ENCODE measurements at places on chromosomes 2 and 18.

DNA sequence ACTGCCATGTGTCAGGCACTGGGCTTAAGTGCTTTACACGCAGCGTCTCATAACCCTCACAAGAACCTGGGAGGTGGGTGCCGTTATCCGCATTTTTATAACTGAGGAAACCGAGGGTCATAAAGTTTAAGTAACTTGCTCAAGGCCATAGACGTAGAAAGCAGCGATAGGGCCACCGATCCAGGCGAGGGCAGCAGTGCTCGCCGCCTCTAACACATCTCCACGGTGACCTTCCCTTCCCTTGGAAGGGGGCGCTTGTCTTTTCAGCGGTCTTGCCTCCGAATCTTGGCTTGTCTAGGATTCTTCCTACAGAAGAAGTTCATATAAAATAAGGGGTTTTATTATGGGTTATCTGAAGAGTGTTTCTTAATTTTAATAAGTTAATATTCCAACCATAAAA, 186.6 kb downstream of the GBX2 start:
- DNase-seq: no peak

GRCh38 chr2:191646163-191646902, 31.6 kb upstream of the NABP1 start:
- no peak for DNase-seq

DNA sequence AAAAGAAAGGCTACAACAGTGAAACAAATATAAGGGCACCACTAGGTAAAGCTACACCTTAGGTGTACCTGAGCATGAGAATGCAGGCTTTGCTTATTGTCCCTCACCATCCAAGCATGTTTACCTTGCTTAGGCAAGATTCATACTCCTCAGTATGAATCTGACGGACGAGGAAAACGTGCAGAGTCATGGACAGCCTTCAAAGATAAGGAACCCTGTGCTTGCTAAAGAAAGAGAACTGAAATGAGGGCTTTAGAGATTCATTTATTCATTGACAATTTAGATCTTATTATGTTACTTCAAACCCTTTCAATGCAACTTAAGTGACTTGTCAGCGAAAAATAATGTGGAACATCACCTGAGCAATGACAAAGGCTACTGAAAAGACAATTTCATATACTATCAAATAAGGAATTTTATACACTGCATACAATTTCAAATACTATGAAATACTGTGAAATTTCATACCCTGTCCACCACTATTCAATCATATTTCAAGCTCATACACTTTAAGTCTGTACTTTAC, 21.7 kb downstream of the CLASP1 start:
- no peak for DNase-seq

GRCh38 chr18:55470826-55471225, 117.2 kb downstream of the TCF4 start:
- no peak for DNase-seq

DNA sequence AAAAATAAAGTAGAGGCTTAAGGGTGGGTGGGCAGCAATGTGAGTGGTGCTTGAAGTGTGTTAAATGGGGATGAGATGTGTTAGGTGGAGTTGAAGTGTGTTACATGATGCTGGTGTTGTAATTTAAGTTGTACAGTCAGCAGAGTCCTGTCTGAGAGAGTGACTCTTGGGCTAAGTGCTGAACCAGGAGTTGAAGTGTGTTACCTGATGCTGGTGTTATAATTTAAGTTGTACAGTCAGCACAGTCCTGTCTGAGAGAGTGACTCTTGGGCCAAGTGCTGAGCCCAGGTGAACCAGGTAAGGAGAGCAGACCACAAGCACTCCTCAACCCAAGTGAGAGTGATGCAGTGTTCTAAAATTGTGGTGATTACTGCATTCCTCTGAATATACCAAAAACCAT, 40.6 kb downstream of the LCLAT1 start:
- no peak for DNase-seq

GRCh38 chr2:203326356-203326755, 1.8 kb upstream of the ABI2 start:
- DNase-seq: no peak

DNA sequence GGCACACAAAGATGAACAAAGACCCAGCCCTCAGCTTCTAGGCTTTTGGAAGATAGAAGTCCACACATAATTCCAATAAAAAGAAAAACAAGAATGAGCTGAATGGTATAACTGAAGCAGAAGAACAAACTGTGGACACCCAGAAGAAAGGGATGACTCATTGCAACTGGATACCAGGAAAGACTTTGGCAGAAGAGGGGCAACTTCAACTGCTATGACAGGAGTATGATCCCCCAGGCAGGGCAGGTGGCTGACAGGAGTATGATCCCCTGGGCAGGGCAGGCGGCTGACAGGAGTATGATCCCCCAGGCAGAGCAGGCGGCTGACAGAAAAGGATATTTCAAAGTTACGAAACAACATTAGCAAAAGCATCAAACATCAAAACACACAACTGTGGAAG, 21.6 kb downstream of the PID1 start:
- no peak for DNase-seq

GRCh38 chr2:113054066-113054465, 1.4 kb upstream of the IL36B start:
- no peak for DNase-seq

GRCh38 chr2:134453973-134454372, 200.1 kb downstream of the MGAT5 start:
- no peak for DNase-seq

- DNase-seq: peak; percentile 25
These were observed 233.7 kb downstream of the METTL4 start for GRCh38 chr18:2337552-2338141.

DNA sequence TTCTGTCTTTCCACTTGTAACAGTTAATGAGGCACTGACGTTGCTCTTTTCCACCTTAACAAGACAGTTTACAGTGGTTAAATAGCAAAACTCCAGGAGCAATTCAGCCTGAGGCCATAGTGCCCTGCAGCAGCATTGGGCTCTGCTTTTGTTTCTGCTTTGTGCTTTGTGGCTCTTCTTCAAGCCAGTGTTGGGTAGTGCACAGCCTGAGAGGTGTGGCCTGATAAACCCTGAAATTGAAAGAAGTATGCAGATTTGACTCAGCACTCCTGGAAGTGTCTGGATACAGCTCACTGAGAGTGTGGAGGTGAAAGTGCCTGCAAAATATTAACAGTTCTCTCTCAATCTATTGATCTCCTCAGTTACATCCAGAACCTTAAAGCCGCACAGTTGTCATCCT, 63.0 kb downstream of the STK25 start:
- DNase-seq: peak; percentile 14

- DNase-seq: no peak
These were observed 145.4 kb downstream of the LPIN1 start for GRCh38 chr2:11891671-11892440.

- peak; percentile 79 for DNase-seq
These were observed 249.8 kb upstream of the FSHR start for GRCh38 chr2:49404108-49404507.

DNA sequence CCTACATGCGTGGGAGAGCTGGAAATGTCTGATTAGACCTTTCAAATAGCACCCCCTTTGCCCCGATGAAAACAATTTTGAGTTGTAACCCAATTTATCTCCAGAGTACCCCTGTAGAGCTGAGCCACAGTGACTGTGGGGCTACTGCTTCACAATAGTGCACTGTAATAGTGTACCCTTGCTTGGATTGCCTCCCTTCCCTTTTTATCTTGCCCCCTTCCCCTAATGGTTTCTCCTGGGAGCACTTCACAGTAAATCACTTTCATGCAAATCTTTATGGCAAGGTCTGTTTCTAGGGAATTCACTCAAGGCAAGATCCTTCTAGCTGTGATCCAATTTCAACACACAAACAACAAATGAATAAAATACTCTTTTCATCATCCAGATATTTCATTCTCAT, 687.6 kb downstream of the MBD2 start:
- no peak for DNase-seq

DNA sequence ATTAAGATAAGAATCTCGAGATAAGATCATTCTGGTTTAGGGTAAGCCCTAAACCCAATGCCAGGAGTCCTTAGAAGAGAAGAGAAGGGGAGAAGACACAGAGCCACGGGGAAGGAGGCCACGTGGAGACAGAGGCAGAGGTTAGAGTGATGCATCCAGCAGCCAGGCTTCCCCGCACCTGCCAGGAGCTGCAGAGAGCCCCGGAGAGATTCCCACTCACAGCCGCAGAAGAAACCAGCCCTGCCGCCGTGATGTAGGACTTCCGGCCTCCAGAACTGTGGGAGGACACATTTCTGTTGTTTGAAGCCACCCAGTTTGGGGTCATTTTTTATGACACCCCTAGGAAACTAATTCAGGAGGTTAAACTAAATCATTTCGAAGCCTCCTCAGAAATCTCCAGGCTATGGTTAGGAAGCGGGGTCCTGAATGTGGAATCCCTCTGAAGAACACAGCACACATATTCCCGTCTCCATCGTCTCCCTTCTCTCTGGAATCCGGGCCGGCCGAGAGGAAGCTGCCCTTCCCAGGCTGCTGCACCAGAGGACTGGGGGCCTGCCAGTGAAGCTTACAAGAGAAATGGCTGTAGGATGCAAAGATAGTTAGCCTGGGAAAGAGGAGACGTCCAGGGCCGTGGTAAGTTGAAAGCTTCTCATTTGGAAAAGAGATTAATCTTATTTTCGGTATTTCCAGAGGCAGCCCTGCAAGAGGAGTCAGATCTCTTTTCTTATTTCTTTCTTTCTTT, 156.6 kb downstream of the TWIST2 start:
- DNase-seq: no peak

DNA sequence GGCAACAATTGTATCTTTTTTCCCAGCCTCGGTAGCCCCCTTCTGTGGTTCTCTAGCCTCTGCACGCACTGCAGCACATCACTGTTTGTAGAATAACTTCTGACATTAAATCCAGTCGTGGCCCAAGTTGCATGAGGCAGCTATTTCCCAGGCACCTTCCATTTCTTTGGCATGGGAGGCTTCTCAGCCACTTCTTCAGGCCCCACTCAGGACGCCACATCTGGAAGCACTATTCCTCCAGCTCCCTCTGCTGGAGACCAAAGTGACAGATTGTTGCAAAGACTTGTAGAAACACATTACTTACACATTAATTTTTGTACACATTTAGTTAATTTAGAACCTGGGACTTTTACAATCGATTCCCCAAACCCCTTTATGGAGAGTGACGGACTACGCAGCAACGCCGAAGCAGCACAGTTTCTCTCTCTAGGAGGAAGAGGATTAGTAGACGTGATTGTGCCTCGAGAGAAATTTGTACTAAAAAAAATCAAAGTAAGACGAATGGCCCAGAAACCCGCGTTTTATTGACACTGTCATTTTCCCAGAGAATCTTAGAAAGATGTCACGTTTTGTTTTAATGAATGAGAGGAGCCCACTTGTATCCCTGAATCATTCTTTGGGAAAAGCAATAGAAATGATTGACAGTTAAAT, 57.8 kb upstream of the RGPD5 start:
- no peak for DNase-seq

- no peak for DNase-seq
These were observed 12.5 kb upstream of the HNRNPLL start for GRCh38 chr2:38615237-38615636.

GRCh38 chr18:62781893-62782292, 66.6 kb downstream of the PHLPP1 start:
- no peak for DNase-seq

DNA sequence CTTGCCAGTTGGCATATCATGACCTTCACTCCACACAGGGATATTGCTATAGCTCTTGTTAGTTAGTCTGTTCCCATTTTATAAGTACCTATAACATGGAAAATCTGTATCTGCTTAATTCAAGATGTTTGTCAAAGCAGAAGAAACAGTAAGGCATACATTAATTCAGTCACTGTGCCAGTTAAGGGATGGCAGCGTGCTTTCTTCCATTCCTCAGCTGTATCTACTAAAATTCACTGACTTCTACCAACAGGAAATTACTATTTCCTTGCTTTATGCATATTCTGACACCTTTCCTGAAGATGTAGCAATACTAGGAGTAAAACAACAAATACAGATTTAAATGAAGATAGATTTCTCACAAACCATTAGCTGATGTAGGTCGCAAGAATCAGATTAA, 59.9 kb downstream of the RNF152 start:
- DNase-seq: no peak

GRCh38 chr2:173652311-173652710, 297.6 kb downstream of the CDCA7 start:
- DNase-seq: no peak

DNA sequence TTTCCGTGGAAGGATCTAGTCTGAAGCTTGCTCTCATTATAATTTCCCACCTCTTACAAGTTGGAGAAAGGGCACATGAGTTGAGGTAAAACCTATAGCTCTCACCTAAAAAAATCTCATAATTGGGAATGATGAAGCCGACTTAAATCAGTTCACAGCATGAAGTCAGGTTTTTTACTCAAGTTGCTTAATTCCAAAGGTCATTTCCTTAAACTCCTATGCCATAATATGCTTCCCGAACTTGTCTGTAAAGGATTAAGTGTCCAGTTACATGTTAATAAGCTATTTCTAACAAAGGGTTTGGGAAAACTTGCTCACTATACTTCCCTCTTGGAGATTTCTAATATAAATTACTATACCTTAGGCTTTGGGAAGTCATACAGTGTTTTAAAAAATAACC, 481.2 kb downstream of the NUP35 start:
- peak; percentile 34 for DNase-seq

Measured in NCI-H146 (cell line).